ENCODE measurements at places on chromosomes 4 and X. TPM values are rescaled to one million over a fixed set of nuclear protein-coding genes. Genes with fewer than 3 reads are reported as not detected.

The ETDA gene
- not detected for polyA plus RNA-seq

The BANK1 gene
- polyA plus RNA-seq: 2.8 TPM

The CCDC149 gene
- 19.7 TPM for polyA plus RNA-seq

The ADAM29 gene
- polyA plus RNA-seq: 0.07 TPM

The SSX4B gene
- polyA plus RNA-seq: not detected

The NHSL2 gene
- polyA plus RNA-seq: 11.6 TPM

The DGAT2L6 gene
- 0.12 TPM for polyA plus RNA-seq

The IL2 gene
- not detected for polyA plus RNA-seq

DNA sequence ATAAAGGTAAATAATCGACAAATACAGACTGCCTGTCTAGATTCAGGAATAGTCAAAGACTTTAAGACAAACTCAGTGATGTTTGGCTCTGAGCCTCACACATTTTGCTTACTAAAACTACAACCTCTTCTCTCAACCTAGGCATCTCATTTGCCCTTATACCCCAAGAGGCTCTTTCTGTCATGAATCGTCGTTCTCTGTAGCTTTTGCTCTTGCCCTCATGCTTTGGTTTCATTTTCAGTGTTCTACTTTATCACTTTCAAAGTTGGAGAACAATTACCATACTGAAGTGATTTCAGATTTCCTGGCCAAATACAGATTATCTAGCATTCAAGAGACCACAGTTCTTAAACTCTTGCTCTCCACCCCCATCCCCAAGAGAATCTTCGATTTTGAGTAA lies 114.1 kb upstream of the RAP2C start:
- DNase-seq: no peak

GRCh38 chr4:76651616-76652015 lies 216.6 kb downstream of the SHROOM3 start:
- DNase-seq: no peak

DNA sequence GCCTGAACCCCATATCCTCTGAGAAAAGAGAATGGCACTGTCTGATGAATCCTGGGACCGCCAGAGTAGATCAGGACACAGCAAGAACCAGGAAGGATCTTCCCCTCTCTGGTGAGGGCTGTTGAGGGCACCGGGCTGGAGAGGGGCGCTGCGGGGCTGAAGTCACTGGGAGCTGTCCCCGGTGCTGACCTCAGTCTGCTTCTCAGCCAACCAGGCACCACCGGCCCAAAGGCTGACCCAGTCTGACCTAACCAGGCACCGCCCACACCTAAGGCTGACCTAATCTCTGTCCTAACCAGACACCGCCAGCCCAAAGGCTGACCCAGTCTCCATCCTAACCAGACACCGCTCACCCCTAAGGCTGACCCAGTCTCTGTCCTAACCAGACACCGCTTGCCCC lies 82.8 kb downstream of the CPZ start:
- DNase-seq: peak; percentile 52

GRCh38 chr4:152967907-152968306 lies 31.8 kb downstream of the FHDC1 start:
- no peak for DNase-seq

DNA sequence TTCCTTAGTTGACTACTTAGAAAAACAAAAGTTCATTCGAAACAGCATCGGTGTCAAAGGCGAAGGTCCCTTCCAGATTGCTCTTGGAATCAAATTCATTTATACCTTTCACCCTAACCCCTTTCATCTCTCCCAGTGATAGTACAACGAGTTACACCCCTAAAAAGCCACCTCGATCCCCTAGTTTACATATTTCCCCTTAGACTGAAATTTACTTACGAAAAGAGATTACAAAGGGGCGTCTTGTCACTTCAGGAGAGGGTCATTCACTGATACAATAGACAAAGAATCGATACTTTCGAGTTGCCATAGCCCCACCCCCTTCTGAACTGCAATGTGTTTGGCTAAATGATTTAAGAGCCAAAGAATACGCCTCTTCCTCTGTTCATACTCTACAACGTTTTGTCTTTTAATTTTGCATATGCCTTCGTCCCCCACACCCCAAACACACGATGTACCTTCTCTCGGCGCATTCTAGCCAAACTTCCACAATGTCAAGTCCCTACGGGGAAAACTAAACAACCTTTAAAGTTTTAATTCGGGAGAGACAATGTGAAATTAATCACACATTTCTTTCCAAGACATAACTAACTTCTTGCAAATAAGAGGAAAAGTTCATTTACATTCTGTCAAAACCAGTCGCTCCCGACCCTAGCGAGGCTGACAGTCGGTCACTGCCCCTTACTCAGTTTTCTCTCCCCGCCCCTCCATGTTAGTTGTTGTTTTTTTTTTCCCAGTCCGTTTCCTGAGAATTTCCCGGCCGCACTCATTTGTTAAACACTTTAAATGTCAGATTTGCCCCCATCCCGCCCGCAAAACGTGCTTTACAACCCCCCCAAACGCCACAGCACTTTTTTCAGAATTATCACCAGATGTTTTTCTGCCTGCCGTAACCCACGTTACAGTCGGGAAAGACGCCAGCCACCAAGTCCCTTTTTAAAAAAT lies 88.6 kb downstream of the HPRT1 start:
- no peak for DNase-seq

- DNase-seq: peak; percentile 57
Observed at GRCh38 chr4:8917868-8918783, 46.5 kb upstream of the HMX1 start.

DNA sequence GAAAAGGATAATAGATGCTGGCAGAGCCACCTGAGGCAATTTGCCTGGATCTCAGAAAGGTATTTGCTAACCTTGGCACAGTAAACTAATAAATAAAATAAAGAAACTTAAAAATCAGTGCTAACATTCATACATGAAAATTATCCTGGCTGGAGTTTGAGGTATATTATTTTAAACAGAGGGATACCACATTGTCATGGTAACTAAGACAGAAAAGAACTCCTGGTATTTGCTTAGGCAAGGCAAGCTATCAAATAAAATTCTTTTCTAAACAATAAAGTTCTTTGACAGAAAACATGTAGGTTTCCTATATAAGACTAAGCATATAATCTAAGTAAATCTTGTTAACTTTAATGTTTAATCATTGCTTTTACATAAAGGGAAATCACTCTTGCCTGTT lies 218.8 kb downstream of the MAGEB17 start:
- DNase-seq: no peak

GRCh38 chr4:118388606-118389005 lies 35.8 kb upstream of the PRSS12 start:
- no peak for DNase-seq

DNA sequence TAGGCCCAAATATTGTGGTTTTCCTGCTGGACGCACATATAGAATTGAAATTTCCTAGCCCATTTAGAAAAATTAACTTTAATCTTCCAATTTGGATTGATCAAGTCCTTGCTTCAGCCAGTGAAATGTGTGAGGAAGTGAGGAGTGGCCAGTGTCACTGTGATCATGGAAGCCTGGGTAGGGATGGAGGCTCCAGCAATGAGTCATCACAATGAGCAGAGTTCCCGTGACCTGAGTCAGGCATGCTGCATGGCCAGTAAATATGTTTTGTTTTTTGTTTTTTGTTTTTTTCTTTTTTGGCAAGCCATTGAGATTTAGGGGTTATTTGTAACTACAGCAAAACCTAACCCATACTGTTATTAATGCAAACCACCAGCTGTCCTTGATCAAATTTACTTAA lies 52.1 kb downstream of the IDS start:
- no peak for DNase-seq

GRCh38 chrX:148069759-148070503 lies 88.8 kb downstream of the FMR1NB start:
- DNase-seq: no peak

DNA sequence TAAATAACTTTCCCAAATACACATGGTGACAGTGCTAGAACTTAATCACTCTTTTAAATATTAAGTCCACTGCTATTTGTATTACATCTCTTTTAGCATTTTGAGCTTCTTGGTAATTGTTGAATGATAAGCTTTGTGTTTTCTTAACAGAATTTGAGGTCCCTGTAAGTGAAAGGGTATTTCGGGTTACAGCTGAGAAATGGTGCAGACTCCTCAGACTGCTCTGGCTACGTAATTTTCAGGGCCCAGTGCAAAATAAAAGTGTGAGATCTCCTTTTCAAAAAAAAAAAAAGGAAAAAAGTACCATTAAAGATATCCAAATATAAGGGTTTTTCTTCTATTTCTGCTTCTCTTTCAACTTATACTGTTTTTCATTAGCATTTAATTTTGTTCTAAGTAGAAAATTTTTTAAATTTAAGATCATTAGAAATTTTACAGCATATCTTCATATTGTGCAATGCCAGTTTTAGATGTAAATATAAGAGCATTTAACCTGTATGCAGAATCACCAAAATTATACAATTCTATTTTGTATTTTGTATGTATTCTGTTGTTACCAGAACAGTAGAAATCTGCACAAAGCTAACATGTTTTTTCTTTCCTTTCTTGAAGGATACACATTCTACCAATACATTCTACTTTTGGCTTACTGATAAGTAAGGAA lies 33.6 kb upstream of the FGF5 start:
- no peak for DNase-seq

DNA sequence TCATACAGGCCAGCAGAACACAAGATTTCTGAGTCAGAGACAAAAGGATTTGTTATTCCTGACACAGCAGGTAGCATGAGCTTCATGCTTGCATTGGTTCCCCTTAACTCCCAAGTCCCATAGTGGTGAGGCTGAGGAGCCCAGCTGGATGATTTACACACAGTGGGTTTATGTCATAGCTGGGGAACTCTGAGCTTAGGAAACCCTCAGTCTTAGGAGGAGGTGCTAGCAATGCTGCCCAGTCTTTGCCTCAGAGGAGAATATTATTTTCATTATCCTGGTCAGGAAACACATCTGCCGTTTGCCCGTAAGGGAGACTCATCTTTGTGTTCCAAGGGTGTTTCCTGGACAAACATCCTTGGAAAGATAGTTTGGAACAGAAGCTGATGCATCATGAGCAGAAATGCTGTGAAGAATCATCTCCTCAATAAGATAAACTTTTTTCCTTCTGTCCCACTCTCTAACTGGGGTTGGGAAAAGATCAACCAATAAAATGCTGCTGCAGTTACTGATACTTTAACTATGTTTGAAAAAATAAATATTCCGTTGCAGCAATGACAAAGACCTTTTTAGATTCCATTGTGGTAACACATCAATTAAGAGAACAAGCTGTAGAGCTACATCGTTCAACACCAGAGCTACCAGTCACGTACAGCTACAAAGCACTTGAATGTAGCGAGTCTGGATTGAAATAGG lies 146.8 kb downstream of the DCLK2 start:
- DNase-seq: no peak

GRCh38 chrX:154535892-154536291 lies 10.8 kb downstream of the G6PD start:
- no peak for DNase-seq

DNA sequence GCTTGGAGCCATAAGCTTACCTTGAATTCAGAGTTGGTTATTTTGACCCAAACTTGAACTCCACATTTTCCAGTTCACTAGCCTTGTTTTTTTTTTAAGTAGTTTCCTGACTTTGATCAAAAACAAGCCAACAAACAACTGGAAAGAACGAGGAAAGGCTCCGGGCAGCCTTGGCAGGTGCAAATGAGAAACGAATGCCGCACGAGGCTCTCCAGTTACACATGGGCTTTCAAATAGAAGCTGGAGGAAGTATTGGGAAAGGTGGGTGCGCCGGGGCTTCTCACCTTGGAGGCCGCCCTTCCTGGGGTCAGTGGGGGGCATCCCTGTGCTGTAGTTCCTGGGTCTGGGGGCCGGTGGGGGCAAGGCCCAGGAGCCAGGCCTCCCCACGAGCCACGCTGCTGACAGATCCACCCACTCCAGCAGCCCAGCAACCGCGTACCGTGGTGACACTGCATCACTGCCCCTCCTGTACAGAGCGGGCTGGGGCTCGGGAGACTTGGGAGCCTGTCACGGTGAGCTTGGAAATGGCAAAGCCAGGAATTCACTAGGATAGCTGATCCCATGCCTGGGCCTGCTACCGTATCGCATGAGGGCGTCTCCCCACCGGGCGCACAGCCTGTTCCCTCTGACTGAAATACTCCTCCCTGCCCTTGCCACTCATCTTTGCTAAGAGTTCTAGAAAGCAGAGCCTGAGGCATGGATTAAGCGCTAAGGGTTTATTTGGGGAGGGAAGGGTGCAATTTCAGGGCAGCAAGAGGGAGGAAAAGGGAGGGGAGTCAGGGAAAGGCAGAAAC lies 50.9 kb upstream of the ADRA2C start:
- peak; percentile 59 for DNase-seq

- no peak for DNase-seq
Observed at GRCh38 chr4:107863850-107864371, 39.2 kb downstream of the SGMS2 start.

DNA sequence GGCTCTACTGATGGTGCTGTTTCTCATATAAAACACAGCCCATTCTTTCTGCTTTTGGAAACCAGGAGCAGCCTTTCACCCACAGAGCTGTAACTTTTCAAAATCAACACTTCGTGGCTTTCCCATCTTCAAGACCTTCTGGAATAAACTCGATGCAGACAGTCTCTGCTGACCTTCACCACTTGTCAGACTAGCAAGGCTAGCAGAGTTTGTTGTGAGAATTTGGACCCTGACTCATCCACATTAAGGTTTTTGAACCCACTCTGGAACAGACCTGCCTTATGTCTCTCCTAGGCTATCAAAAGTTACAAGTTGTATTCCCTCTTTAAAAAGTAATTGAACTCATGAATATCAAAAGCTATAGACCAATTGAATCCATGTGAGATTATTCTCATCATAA lies 88.6 kb downstream of the MAML3 start:
- no peak for DNase-seq

DNA sequence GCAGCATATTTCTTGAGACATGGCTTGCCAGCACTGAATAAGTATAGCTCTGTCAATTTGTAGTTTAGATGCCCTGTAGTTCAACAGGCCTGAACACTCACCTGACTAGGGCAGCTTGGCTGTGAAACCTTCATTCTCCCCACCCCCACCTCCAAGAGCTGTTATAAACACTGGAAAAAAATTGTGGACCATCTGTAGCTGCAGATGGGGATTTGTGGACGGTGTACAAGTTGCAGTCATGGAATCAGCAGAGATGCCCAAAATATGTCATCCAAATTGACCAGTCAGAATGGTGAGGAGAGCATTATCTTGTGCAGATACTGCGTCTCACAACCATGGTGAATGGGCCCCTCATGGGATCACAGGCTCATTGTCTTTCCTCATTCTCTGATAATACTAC lies 76.2 kb upstream of the PAQR3 start:
- DNase-seq: no peak

GRCh38 chr4:65358914-65359313 lies 311.4 kb downstream of the EPHA5 start:
- DNase-seq: no peak

GRCh38 chr4:164894702-164895101 lies 17.7 kb downstream of the APELA start:
- DNase-seq: no peak

Data from left kidney (tissue), 8 donors.